Esophagus squamous epithelium (tissue), 5 donors: ENCODE measurements at places on chromosomes 4 and X. TPM values are rescaled to one million over a fixed set of nuclear protein-coding genes. Genes with fewer than 3 reads are reported as not detected.

- DNase-seq: no peak
- H3K27me3 ChIP-seq: no peaks in the 10 kb centered on the region
- no peak overlapping the region for H3K4me3 ChIP-seq
Measured at GRCh38 chr4:86993909-86994681, 59.3 kb downstream of the AFF1 start.

GRCh38 chr4:187335339-187335738, 611.7 kb upstream of the FAT1 start:
- H3K27ac ChIP-seq: no peak overlapping the region
- H3K4me3 ChIP-seq: no peak overlapping the region
- H3K27me3 ChIP-seq: no peaks in the 10 kb centered on the region

DNA sequence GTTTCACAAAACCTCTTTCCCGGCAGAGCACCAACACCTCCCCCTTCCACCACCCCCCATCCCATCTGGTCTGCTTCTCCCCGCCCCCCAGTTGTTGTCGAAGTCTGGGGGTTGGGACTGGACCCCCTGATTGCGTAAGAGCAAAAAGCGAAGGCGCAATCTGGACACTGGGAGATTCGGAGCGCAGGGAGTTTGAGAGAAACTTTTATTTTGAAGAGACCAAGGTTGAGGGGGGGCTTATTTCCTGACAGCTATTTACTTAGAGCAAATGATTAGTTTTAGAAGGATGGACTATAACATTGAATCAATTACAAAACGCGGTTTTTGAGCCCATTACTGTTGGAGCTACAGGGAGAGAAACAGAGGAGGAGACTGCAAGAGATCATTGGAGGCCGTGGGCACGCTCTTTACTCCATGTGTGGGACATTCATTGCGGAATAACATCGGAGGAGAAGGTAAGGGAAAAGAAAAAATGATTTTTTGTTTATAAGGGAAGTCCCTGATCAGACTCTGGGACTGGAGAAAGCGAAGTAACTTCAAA, at the start of gene PDGFRA:
Gene PDGFRA (plus strand): TSS at position 333 of the 541 bp plus-strand sequence. CDS start 29,476 bp downstream, outside the sequence.
- no peak for DNase-seq
- H3K4me1 ChIP-seq: peaks cover 66% of the 10 kb centered on the region
- H3K27me3 ChIP-seq: no peaks in the 10 kb centered on the region
- H3K27ac ChIP-seq: peak within 1 kb of the TSS; percentile 91
- no peaks in the 10 kb centered on the region for H3K36me3 ChIP-seq

GRCh38 chrX:12370497-12370986, 232.3 kb downstream of the FRMPD4 start:
- H3K36me3 ChIP-seq: no peaks in the 10 kb centered on the region
- no peak overlapping the region for H3K4me3 ChIP-seq
- H3K27me3 ChIP-seq: no peaks in the 10 kb centered on the region

The ERAS gene
- not detected for total RNA-seq

DNA sequence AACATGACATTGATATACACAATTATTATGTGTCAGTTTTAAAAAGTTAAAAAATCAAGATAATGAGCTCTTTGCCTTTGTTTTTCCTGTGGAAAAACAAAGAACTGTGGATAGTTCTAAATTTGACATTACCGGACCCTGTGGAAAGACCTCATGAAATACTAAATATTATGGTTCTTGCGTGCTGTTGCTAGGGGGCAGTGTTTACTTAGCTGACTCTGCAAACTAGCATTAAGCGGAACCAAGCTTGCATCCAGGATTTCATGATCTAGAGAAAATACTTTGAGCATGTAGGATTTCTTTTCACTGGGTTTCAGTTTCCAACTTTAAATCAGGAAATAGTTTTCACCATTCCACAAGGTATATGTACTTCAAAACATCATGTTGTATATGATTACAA, 33.6 kb downstream of the CLCN4 start:
- H3K4me1 ChIP-seq: no peaks in the 10 kb centered on the region
- no peak overlapping the region for H3K4me3 ChIP-seq
- DNase-seq: no peak
- no peaks in the 10 kb centered on the region for H3K27me3 ChIP-seq
- H3K27ac ChIP-seq: no peak overlapping the region

- no peaks in the 10 kb centered on the region for H3K36me3 ChIP-seq
- H3K27me3 ChIP-seq: no peaks in the 10 kb centered on the region
- H3K27ac ChIP-seq: peak overlapping the region; percentile 82
- no peak overlapping the region for H3K4me3 ChIP-seq
Measured at GRCh38 chr4:52838729-52839586, 23.2 kb upstream of the RASL11B start.

DNA sequence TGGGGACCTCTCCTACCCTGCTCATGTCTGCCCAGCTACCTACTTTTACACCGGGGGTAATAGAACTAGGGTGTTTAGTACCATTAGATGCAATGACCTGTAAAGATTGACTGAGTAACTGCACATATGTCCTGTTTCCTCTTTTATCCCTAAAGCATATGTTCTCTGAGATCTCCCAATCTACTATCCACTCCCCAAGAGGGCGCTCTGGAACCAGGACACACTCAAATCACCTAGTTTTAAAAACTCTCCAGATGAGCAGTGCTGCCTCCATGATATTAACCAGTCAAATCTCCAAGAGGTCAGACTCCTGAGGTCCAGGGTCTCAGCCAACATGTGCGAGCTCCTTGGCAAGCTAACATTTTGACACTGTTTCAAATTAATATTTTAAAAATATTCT, 87.0 kb upstream of the TSPAN5 start:
- H3K4me3 ChIP-seq: no peak overlapping the region
- H3K27ac ChIP-seq: no peak overlapping the region
- H3K27me3 ChIP-seq: no peaks in the 10 kb centered on the region
- no peak for DNase-seq

The DNAAF6 gene
- total RNA-seq: not detected

DNA sequence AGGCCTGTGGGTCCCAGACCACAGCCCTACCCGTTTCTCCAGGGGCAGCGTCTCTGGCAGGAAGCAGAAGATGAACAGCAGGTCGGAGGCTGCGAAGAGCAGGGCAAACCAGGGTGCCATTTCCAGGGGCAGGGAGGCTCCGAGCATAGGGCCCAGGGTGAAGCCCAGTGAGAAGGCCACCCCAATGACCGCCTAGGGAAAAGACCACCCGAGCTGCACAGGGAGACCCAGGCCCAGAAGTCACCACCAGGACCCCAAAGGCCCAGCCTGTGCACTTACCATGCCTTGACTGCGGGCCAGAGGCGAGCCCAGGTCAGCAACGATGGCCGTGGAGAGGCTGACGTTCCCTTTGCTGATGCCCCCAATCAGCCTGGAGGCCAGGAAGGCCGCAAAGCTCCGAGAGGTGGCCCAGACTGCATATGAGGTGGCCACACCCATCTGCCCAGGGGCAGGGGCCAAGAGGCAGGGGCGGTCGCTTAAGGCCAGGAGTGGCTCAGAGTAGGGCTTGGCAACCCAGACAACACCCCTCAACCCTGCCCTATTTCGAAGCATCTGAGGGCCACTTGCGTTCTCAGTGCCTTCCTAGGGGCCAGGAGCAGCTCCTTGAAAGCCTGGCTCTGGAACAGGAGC, 30.8 kb downstream of the NOP14 start:
- peak overlapping the region; percentile 98 for H3K27ac ChIP-seq
- H3K4me3 ChIP-seq: peak overlapping the region; percentile 97
- DNase-seq: no peak
- H3K4me1 ChIP-seq: peaks cover 49% of the 10 kb centered on the region
- peaks cover 8% of the 10 kb centered on the region for H3K36me3 ChIP-seq

The ABLIM2 gene
- 15.6 TPM for total RNA-seq

DNA sequence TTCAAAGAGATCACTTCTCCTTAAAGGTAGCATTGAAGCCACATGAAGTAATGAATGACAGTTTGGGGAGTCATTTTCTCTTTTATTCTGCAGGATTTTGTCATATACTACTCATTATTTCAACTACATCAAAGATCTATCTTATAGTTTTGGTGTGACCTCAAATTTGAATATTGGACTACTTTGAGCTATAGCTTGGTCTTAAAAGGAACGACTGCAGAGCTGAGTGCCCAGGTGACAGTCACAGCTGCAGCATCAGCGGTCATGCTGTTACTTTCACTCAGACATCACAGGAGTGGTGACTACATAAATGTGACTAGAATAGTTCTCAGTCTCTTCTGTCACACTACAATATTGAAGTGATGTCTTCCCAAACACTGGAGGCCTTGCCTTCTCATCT, 10.7 kb upstream of the SPCS3 start:
- H3K27me3 ChIP-seq: peaks cover 5% of the 10 kb centered on the region
- H3K4me3 ChIP-seq: no peak overlapping the region
- H3K27ac ChIP-seq: no peak overlapping the region
- DNase-seq: no peak

The FAM120C gene
- 9.2 TPM for total RNA-seq
